Renal pelvis (tissue), 12 donors: ENCODE measurements at places on chromosomes 3 and 15. TPM values are rescaled to one million over a fixed set of nuclear protein-coding genes. Genes with fewer than 3 reads are reported as not detected.

GRCh38 chr3:172394692-172395091 is 53.6 kb downstream of the GHSR start:
- no peak for DNase-seq

DNA sequence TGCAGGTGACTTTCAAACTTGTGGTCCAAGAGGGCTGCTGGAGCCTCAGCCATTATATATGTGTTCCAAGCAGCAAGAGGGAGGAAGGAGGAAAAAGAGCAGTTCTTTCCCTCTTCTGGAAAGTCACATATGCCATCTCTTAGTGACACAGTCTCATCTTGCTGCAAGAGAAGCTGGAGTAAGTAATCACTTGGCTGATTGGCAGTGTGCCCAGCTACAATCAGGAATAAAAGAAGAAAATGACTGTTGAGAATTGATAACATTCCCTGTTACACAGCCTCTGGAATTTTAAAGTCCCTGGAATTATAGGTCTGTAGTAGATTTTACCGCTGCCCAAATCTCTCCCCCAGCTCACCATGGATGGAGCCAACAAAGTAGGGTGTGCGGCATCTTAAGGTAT is 31.4 kb upstream of the LYZL4 start:
- no peak for DNase-seq

The TRIM42 gene
- not detected for polyA plus RNA-seq

The KIF15 gene
- 29.2 TPM for polyA plus RNA-seq

The SH2D7 gene
- 1.2 TPM for polyA plus RNA-seq
